Activated CD8-positive, alpha-beta memory T cell treated with anti-CD3 and anti-CD28 coated beads, Interleukin-2, amount 10 ng/mL, durations not matched to agents 7 days and 5 days (primary cell): ENCODE measurements at places on chromosomes 7 and 10. TPM values are rescaled to one million over a fixed set of nuclear protein-coding genes. Genes with fewer than 3 reads are reported as not detected.

- no peak for DNase-seq
These were observed 514.9 kb upstream of the DPP6 start for GRCh38 chr7:153537271-153537670.

GRCh38 chr10:103481974-103482531 lies 3.0 kb upstream of the CALHM3 start:
- DNase-seq: no peak

DNA sequence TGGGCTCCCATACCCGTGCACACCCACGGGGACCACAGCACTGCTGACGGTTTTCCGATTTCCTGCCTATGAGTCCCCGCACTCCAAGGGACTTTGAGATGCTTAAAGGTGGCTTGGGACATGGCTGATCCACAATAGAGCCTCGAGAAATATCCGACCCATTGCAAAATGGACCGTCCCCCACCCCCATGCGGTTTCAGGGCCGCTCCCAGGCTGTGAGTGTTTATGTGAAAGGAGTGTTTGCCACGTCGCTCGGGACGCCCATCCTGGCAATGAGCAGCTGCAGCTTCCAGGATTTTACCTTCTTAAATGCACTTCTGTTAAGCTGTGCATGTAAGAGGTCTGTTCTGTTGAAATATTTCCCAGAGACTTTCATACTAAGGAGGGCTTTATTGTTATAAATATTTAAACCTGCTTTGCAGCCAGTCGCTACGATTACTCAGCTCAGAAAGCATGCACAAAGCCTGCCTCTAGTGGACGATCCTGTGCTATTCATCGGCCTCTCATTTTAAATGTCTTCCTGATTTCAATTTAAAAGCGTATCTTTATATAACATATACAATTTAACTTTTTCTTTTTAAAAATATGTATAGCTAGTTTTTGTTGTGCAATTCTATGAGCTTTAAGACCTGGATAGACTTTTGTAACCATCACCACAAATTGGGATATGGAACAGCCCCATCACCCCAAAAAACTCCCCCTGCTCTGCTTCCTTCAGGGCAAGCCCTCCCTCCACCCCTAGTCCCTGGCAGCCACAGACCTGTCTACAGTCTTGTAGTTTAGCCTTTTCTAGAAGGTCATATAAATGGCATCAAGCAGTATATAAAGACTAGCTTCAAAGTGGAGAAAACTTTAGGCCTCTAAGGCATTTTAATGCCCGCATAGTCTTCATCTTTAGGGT lies 418.3 kb downstream of the PAXIP1 start:
- no peak for DNase-seq

The VPS37D gene
- total RNA-seq: not detected

The MCM10 gene
- total RNA-seq: 75.1 TPM

The HELLS gene
- total RNA-seq: 157 TPM

GRCh38 chr10:97434055-97434454 lies 8.1 kb downstream of the PGAM1 start:
- no peak for DNase-seq

GRCh38 chr10:1384026-1384425 lies 327.8 kb downstream of the WDR37 start:
- peak; percentile 8 for DNase-seq

The NACAD gene
- 0.09 TPM for total RNA-seq

The OR6B1 gene
- total RNA-seq: not detected

GRCh38 chr7:5824297-5824610 lies 42.8 kb upstream of the RNF216 start:
- peak; percentile 57 for DNase-seq

DNA sequence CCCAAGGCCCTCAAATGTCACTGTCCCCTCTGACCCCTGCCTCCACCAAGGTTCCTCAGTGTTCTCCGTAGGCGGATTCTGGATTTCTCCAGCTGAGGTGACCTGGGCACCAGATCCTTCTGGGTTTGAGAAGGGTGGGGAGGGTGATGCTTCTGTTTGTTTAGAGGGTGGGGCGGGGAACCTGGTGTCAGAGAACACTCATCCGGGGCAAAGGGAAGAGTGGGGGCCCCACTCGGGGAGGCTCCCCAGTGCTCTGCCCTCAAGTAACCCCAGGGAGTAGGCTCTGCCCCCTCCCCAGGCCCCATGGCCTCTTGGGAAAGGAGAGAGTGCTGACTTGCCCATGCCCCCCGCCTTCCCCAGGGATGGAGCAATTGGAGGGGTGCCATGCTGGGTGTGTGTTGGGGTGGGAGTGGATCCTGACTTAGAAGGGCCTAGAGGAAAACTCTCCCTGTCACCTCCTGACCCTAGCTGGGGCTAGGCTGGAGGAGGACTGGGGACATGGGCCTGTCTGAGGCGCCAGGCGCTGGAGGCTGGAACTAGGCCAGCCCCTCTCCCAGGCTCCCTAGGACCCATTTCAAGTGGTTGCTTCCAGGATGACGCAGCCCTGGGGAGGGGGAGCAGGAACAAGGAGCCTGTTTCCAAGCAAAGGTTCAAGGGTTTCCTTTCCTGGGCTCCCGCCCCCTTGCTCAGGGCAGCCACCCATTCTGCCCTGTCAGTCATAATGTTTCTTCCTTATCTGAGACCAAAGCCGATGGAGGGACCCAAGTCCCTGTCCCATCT lies 27.9 kb downstream of the KAZALD1 start:
- DNase-seq: no peak

DNA sequence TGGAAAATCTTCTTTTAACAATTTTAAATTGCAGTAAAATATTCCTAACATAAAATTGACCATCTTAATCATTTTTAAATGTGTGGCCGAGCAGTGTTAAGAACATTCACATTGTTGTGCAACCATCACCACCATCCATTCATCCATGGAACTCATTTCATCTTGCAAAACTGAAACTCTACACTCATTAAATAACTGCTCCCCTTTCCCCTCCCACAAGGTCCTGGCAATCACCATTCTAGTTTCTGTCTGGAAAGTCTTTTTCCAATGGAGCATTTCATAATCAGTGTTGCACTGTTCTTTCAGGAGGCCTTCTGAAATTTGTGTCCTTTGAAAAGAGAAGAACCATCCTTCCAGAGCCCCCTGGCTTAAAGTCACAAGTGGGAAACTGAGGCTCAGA lies 233.1 kb downstream of the PLXNA4 start:
- no peak for DNase-seq

- no peak for DNase-seq
These were observed 13.6 kb downstream of the CASP7 start for GRCh38 chr10:113693348-113693747.

The SPDYE16 gene
- total RNA-seq: not detected

GRCh38 chr10:86945361-86946212 lies 11.8 kb downstream of the MMRN2 start:
- peak; percentile 35 for DNase-seq

The CEP55 gene
- 79.3 TPM for total RNA-seq

- no peak for DNase-seq
These were observed 7.2 kb downstream of the TMEM120A start for GRCh38 chr7:75987026-75987804.

DNA sequence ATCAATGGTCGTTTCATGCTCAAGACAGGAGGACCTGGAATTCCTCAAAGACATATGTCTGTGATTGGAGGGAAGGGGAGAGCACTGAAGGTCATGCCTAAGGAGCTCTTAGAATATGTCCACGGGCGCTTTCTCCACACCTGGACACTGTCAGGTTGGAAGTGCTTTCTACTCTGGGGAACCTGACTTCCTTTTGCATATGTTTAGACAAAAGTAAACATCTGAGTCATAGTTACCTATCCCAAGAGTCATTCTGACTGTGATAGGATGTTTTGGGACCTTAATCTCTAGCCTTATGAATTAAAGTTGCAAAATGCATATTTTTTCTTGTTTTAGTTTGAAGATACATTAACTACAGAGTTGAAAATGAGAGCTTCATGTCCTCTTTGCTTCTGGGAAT lies 251.7 kb downstream of the KLF6 start:
- DNase-seq: no peak

The HMX2 gene
- total RNA-seq: not detected

DNA sequence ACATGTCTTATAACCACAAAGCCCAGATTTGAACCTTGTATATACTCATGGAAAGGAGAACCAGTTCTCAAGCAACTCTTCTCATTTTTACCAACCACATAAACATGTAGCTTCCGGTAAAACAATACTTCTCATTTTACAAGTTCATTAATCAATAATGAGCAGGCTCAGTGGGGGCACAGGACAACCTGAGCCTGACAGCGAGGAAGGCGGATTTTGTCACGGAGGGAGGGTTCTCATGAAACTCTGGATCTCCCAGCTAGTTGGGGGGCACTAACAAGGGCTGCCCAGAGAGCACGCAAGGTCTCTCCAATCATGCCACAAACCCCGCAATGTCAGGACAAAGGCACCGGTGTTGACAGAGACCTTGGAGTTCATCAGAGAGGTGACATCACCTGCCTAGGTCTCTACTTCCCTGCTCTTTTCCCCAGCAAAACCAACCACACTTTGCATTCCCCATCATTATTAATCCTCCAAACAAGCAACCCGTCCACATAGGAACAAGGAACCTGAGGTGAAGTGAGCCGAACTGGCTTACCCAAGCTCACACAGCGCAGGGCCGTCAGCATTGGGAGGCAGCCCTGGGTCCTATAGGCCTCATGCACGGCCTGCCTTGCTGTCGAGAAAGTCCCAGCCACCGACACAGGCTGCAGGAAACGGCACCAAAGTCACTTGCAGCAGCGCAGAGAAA lies 192.1 kb upstream of the KLF14 start:
- peak; percentile 67 for DNase-seq

DNA sequence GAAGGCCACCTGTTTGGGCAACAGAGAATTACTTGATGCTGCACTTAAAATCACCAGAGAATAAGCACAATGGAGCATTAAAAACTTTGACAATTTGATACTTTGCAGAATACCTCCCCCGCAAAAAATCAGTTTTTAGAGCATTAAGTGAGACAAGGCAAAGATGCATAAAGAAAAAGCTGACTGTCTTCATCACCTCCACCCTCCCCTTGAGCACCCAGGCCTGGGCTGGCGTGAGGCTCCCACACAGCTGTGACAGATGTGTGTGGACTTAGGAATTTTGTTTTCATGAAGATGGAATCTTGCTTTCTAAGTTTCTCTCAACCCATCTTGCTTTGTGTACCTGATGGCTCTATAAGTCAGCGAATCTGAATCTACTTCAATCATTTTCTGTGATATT lies 242.2 kb downstream of the EMX2 start:
- DNase-seq: no peak

DNA sequence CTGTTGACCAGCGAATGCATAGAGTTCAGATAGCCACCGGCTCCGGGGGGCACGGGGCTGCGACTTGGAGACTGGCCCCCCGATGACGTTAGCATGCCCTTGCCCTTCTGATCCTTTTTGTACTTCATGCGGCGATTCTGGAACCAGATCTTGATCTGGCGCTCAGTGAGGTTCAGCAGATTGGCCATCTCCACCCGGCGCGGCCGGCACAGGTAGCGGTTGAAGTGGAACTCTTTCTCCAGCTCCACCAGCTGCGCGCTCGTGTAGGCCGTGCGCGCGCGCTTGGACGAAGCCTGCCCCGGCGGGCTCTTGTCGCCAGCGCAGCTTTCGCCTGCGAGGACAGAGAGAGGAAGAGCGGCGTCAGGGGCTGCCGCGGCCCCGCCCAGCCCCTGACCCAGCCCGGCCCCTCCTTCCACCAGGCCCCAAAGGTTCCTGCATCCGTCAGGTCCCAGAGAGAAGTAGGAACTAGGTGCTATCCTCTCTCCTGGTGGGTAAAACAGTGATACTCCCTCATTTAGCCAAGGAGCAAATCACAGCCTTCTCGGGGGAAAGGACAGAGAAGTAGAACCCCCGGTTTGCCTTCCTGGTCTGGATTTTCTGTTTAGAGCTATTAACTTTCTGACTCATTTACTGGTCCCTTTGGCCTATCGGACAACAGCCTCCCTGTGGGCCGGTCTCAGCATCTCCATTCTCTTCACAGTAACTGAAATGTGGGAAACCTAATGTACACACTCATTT lies 6.1 kb upstream of the HOXA2 start:
- DNase-seq: no peak

DNA sequence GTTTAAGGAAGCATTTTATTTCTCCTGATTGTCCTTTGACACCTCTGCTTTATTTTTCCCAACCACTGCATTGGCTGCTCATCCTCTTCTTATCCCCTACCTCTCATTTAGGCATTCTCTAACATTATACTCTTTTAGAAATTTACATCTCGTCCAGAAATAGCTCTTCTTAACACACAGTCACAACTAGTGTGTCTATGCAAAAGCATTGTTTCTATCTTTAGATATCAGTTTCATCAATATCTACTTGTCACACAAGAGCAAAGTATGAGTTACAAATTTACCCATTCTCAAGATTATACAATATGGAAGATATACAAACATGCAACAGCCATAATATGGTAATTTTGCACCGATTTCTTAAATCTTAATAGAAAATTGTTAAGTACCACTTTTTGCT lies 35.7 kb upstream of the MDFIC start:
- DNase-seq: no peak

- DNase-seq: no peak
These were observed 56.7 kb downstream of the ZMYND11 start for GRCh38 chr10:191703-192518.
